ENCODE measurements at places on chromosomes 2 and 18. TPM values are rescaled to one million over a fixed set of nuclear protein-coding genes. Genes with fewer than 3 reads are reported as not detected.

DNA sequence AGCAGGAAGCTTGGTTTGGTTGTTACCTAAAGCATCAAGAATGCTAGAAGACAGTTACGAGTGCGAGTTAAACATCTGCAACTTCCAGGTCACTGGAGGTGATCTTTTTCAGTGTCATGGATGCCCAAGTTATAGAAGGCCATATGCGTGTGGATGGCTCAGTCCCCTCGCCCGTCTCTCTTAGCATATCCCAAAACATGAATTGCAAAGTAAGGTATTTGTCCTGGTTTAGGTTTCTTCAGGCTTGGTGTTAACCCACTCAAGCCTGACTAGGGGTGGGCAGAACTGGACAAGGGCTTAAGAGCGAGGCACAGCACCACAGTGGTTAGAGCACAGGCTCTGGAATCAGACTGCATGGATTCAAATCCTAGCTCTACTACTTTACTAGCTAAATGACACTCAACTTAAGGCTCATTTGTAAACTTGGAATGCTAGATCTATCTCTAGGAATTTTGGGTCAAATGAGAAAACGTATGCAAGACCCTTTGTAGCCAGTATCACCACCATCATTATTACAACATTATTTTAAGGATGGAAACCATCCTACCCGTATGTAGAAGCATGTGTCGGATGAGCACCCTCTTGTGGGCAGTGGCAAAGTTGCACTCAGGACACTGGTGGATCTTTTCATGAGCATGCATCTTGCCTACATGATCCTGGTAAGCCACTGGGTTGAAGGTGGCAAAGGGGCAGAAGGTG is 11.2 kb downstream of the ZNF142 start:
- DNase-seq, result peak; percentile 75

- no peak for DNase-seq
Observed at GRCh38 chr2:228723599-228723998, 542.1 kb upstream of the SPHKAP start.

- DNase-seq, result no peak
Observed at GRCh38 chr2:204251998-204252376, 293.3 kb upstream of the PARD3B start.

DNA sequence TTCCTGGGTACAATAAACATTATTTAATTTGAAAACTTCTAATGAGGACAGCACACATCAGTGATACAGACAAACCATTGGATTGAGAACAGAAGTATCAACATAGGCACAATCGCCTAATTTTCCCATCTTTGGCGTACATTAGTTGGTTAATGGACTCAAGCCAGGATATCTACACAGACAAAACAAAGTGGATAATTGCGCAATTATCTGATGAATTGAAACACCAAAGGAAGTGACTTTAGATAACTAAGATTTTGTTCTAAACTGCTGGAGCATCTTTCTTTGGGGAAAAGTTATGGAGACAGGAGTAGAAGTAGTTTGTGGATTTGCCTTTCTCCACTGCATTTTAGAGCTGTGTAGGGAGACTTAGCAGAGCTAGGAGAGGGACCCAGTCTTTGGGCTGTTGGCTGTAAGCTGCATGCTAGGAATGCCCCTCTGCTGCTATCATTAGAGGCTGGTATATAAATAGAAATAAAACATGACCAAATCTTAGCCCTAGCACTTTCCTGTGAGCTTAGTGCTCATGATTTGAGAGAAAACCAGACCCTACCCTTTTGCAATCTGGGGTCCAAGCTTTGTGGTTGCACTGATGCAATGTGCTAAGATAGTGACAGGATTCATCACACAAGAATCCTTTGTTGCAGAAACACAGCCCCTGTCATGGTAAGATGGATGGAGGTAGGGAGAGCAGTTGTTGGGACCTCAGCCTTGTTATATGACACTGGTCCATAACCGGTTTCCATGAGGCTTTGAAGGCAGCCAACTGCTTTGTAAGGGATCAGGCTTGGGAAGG is 264.5 kb upstream of the PIK3C3 start:
- no peak for DNase-seq

GRCh38 chr2:110788976-110789375 is 56.6 kb downstream of the ACOXL start:
- no peak for DNase-seq

- no peak for DNase-seq
Observed at GRCh38 chr2:240425697-240426096, 9.8 kb upstream of the GPC1 start.

DNA sequence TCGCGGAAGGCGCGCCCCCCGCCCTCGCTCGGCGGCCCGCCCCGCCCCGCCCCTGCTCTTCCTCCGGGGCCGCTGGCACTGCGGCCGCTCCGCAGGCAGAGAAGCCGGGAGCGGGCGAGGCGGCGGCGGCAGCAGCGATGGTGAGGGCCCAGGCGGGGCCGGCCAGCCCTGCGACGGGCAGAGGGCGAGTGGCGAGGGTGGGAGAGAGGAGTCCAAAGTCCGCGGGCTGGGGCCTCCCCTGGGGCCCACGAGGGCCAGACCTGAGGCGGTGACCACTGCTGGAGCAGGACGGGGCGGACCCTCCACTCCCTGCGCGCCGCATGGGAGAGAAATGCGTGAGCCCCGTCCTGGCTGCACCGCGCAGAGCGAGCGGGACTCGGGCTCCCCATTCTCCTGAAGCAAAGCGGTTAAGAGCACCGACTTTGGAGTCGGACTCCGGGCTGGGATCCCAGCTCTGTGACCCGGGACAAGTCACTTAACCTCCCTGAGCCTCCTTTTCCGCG is at the start of gene VAMP5:
Gene VAMP5 (plus strand): TSS at position 78 of the 503 bp plus-strand sequence. CDS start 60 bp downstream, at position 138.
- DNase-seq, result no peak

DNA sequence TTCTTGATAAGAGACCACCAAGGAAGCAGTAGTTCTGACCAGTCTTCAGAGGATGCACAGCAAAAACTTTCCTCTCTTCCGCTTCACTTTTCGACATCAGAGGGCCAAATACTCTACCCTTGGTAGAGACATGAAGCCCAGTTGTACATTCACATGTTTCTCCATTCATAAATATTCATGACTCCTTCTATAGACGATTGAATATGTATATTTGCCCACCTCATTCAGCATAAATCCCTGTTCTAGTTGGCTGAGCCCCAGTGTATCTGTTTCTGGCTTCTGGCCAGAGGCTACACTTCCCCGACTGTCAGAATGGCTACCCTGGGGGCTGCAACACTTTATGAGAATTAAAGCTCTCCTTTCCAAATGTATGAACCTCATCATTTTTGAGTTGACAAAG is 258.5 kb downstream of the ASXL3 start:
- DNase-seq, result peak; percentile 33

DNA sequence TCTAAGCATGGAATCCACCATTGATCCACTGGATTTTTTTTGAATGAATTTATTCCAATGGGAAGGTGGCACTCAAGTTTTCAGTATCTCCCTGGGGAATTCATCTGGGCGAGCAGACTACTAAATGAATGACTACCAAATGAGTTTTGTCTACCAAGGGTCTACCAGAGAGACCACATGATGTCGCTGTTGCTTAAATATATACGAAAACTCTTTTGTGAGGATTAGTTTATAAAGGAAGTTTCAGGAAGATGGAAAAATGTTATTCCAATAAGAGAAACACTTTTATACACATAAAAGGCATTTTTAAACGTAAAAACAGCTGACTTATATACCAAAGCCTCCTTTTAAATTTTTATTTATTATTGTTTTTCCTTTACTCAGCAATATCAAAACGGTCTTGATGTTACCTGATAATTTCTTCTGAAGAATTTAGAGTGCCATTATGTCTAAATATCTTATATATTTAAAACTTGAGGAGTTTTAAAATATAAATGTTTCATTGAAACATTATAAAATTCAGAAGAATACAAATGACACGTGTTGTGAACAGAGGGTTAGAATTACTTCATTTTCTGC is 139.7 kb downstream of the HRH4 start:
- peak; percentile 92 for DNase-seq

GRCh38 chr18:21330122-21330701 is 88.2 kb downstream of the GREB1L start:
- no peak for DNase-seq

The ANKRD30BL gene
- 0.31 TPM for total RNA-seq

The UGT1A4 gene
- total RNA-seq, result 1.6 TPM

The IL36B gene
- not detected for total RNA-seq

The MAP3K19 gene
- 0.21 TPM for total RNA-seq

The KCNG2 gene
- total RNA-seq, result not detected

The RAMP1 gene
- total RNA-seq, result 51.7 TPM
